ENCODE measurements at places on chromosomes 1 and 21. TPM values are rescaled to one million over a fixed set of nuclear protein-coding genes. Genes with fewer than 3 reads are reported as not detected.

DNA sequence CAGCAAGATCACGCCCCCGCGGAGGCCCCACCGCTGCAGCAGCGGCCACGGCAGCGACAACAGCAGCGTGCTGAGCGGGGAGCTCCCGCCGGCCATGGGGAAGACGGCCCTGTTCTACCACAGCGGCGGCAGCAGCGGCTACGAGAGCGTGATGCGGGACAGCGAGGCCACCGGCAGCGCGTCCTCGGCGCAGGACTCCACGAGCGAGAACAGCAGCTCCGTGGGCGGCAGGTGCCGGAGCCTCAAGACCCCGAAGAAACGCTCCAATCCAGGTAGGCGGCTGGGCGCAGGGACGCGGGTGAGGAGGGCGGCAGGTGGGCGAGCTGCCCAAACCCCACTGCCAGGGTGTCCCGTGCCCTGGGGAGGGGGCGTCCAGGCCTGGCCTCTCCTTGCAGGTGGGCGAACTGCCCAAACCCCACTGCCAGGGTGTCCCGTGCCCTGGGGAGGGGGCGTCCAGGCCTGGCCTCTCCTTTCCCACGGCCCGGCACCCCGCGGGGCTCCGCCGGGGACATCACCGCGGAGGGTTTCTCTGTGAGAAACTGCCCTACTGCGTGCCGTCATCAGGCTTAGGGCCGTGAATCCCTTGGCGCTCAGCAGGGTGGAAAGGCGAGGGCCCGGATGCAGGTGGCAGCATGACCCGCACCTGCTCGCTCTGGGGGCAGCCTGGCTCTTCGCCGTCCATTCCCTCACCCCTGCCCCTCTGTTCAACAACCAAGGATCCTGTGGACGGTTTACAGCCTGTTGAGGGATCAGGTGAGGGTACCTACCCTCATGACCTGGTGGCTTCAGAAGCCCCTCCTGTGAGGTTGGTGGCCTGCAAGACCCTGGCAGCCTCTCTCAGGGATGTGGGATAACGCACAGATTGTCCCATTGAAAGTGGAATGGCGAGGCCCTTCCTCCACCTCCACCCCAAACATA lies 534.0 kb downstream of the KIF26B start:
- no peaks in the 10 kb centered on the region for H3K4me1 ChIP-seq
- DNase-seq, result no peak
- no peaks in the 10 kb centered on the region for H3K27me3 ChIP-seq
- H3K27ac ChIP-seq, result no peak overlapping the region
- no peak overlapping the region for H3K4me3 ChIP-seq

DNA sequence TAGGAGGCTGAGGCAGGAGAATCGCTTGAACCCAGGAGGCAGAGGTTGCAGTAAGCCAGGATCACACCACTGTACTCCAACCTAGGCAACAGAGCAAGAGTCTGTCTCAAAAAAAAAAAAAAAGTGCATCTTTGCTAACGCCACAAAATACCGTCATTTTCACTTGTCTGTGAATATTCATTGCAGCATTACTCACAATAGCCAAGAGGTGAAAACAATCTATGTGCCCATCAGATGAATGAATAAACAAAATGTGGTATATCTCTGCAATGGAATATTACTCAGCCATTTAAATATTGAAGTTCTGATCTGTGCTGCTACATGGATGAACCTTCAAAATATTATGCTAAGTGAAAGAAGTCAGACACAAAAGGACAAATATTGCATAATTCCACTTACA lies 7.9 kb upstream of the TIAM1 start:
- no peaks in the 10 kb centered on the region for H3K27me3 ChIP-seq
- H3K4me3 ChIP-seq, result no peak overlapping the region
- H3K4me1 ChIP-seq, result no peaks in the 10 kb centered on the region
- H3K27ac ChIP-seq, result no peak overlapping the region

DNA sequence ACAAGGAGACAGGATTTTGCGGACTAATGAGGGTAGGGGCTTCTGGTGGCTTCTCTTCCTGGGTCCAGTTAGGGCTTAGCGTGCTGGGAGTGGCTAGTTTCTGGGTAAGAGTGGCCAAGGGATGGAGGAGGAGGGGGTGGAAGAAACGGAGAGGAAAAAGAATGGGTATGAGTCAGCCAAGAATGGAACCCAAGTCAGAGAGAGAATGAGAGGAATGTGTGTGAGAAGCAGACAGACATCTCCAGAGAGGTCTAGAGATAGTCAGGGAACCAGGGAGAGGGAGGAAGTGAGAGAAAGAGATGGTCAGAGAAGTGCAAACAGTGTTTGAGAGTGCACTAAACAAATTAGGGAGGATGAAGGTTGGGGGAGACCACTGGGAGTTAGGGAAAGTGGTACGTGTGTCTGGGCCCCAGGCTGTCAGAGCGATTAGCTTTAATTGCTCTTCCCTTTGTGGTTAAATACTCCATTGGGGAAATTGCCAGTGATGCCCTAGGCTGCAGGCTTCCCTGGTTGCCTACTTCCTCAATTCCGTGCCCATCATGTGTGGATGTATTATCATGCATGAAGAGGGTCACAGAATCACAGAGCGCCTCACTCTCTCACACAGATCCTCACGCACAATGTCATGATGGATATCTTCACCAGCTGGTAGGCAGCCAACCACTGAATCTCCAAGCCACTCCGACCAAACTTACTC lies 1.4 kb downstream of the PEA15 start:
- DNase-seq, result no peak
- H3K36me3 ChIP-seq, result no peaks in the 10 kb centered on the region
- peak overlapping the region; percentile 90 for H3K27ac ChIP-seq
- H3K27me3 ChIP-seq, result no peaks in the 10 kb centered on the region
- H3K4me1 ChIP-seq, result peaks cover 13% of the 10 kb centered on the region
- peak overlapping the region; percentile 91 for H3K4me3 ChIP-seq

Gene AJAP1
- 6.7 TPM for total RNA-seq

DNA sequence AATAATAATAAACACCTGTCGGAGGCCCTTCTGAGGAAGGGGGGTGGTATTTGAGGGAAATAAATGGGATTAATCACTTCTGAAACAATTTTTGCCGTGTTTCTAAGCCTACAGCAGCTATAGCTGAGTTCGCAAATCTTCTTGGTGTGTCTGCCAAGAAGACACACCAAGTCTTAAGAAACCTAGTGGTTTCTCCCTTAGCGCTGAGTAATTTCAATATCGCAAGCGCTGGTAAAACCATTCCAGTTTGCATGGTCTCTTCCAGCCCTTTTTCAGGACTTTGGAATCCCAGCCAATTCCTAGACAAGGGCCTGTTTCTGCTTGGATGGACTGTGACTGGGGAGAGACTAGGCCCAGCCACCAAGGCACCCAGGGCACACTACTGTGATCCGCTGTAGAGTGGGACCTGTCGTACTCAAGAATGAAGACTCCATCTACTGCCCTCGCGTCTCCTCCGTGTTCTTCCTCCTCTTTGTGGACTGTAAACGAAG lies 7.5 kb upstream of the LHX8 start:
- H3K4me3 ChIP-seq, result no peak overlapping the region
- DNase-seq, result no peak
- H3K27ac ChIP-seq, result no peak overlapping the region
- no peaks in the 10 kb centered on the region for H3K36me3 ChIP-seq
- H3K27me3 ChIP-seq, result peaks cover 21% of the 10 kb centered on the region

Gene NKAIN1
- 0.51 TPM for total RNA-seq

All from prostate gland (tissue), 2 donors.